ENCODE measurements at places on chromosomes 4 and X. TPM values are rescaled to one million over a fixed set of nuclear protein-coding genes. Genes with fewer than 3 reads are reported as not detected.
A peak's percentile ranks its signal among the peaks of the same experiment; 100 is the strongest.

DNA sequence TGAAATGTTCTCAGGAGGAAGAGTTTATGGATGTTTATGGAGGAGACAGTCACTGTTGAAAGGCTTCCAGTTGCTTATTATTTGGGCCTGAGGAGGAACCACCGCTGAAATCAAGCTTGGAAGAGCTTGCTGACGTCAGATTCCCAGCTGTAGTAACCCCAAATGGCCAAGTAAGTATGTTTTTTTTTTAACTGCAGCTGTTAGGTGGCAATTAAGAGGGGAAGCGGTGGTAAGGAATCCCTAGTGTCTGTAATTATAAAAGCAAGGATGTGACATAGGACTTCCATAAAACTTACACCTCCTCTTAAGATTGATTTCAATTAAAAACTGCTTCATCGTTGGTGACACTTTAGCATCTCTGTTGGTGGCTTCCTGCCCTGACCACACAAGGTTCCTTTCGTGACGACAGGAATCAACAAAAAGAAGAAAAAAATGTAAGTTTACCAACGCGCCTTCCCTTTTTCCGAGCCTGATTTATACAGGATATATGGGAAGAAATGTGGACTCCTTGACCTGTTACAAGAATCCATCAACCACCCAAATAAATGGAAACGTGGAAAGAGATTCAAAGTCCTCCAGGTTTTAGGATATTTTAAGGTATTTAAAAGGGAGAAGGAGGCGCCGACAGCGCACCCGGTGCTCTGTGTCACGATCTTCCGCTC, 884 bp downstream of the RELL1 start:
- H3K27ac ChIP-seq: peak overlapping the region; percentile 97
- DNase-seq: no peak
- no peaks in the 10 kb centered on the region for H3K36me3 ChIP-seq
- H3K4me3 ChIP-seq: peak overlapping the region; percentile 92
- no peaks in the 10 kb centered on the region for H3K27me3 ChIP-seq

Gene PCDH11X
- 0.08 TPM for total RNA-seq

GRCh38 chr4:113979148-113979904, at the start of gene ARSJ:
ARSJ (minus strand) TSS chr4:113979647; CDS start chr4:113978834, 813 bp downstream.
- H3K36me3 ChIP-seq: no peaks in the 10 kb centered on the region
- peaks cover 44% of the 10 kb centered on the region for H3K27me3 ChIP-seq
- peak; percentile 51 for DNase-seq
- H3K27ac ChIP-seq: peak within 1 kb of the TSS; percentile 73
- H3K4me3 ChIP-seq: peak within 1 kb of the TSS; percentile 70
- H3K4me1 ChIP-seq: peaks cover 19% of the 10 kb centered on the region

Gene CASP3
- 12.1 TPM for total RNA-seq

GRCh38 chr4:2302387-2303119, 40.6 kb upstream of the MXD4 start:
- no peak overlapping the region for H3K4me3 ChIP-seq
- no peak overlapping the region for H3K27ac ChIP-seq
- peaks cover 8% of the 10 kb centered on the region for H3K36me3 ChIP-seq
- no peaks in the 10 kb centered on the region for H3K27me3 ChIP-seq
- DNase-seq: no peak

Gene GPAT3
- total RNA-seq: 44.2 TPM

DNA sequence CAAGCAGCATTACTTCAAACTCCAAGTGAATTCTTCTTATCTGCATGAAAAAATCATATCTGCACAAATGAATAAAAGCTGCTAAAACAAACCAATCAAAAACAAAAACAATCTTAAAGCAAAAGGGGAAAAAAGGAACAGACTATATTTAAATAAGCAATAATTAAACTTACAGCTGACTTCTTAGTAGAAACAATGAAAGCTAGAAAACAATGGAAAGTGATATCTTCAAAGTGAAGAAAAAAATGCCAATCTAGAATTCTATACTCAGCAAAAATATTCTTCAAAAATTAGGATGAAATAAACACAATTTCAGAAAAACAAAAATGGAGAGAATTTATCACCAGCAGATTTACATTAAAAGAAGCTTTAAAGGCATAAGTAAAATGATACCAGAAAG, 20.0 kb downstream of the STBD1 start:
- no peak overlapping the region for H3K4me3 ChIP-seq
- H3K36me3 ChIP-seq: no peaks in the 10 kb centered on the region
- H3K4me1 ChIP-seq: no peaks in the 10 kb centered on the region
- H3K27me3 ChIP-seq: no peaks in the 10 kb centered on the region

GRCh38 chr4:22999419-22999818, 306.7 kb downstream of the GBA3 start:
- DNase-seq: no peak
- no peak overlapping the region for H3K4me3 ChIP-seq
- H3K27me3 ChIP-seq: no peaks in the 10 kb centered on the region
- H3K36me3 ChIP-seq: no peaks in the 10 kb centered on the region
- no peaks in the 10 kb centered on the region for H3K4me1 ChIP-seq

Gene ZNF732
- not detected for total RNA-seq

DNA sequence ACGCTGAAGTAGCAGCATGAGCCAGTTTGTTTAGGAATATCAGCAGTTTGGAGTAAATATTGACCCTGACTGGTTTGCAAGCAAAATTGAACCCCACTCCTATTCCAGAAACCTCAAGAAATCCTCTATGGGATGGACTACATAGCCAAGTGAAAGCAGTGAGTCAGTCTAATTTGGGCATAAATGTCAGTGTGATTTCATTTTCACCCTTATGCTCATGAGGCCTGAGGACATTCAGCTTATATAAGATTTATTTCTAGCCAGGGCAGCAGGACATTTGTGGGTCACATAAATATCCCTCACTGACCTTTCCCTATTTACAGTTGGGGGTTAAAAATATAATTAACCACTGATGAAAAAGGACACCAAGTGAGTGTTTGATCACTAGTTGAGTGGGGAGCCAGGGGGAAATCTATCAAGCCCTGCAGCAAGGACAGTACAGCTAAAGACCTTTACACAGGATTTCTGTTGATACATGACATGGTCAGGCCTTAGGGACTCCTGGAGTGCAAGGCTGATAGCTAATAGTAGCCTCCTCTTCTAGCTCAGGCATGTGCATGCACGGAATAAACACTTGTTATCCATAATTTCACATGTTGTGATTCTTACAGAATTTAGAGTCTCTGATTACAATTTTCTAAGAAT, 996.9 kb upstream of the GRIA3 start:
- H3K4me3 ChIP-seq: no peak overlapping the region
- H3K36me3 ChIP-seq: no peaks in the 10 kb centered on the region
- no peak for DNase-seq
- no peaks in the 10 kb centered on the region for H3K4me1 ChIP-seq
- H3K27ac ChIP-seq: peak overlapping the region; percentile 30
- no peaks in the 10 kb centered on the region for H3K27me3 ChIP-seq

- no peak for DNase-seq
- H3K27ac ChIP-seq: peak overlapping the region; percentile 56
- H3K36me3 ChIP-seq: peaks cover 97% of the 10 kb centered on the region
- no peaks in the 10 kb centered on the region for H3K27me3 ChIP-seq
- H3K4me1 ChIP-seq: peaks cover 50% of the 10 kb centered on the region
These were observed 249.7 kb downstream of the RAPGEF2 start for GRCh38 chr4:159352609-159353008.

Gene CCDC149
- total RNA-seq: 9.0 TPM

- H3K27me3 ChIP-seq: no peaks in the 10 kb centered on the region
- no peak overlapping the region for H3K4me3 ChIP-seq
These were observed 28.3 kb upstream of the MAGEC2 start for GRCh38 chrX:142233400-142233799.

Gene LGI2
- 3.0 TPM for total RNA-seq

DNA sequence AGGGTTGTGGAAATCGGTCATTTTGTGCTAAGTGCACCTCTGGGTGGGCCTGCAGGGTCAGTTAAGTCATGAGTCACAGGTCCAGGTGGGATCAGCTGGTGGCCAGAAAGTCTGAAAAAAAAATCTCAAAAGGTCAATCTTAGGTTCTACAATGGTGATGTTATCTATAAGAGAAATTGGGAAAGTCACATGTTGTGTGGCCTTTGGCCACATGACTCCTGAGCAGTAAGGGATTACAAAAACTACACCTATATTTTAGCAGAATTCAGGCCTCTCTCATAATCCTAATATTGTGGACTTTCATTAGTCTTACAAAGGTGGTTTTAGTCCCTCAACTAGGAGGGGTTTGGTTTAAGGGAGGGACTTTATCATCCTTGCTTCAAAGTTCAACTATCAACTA, 59.1 kb downstream of the UCHL1 start:
- H3K4me1 ChIP-seq: peaks cover 12% of the 10 kb centered on the region
- H3K4me3 ChIP-seq: no peak overlapping the region
- peaks cover 63% of the 10 kb centered on the region for H3K27me3 ChIP-seq
- no peak overlapping the region for H3K27ac ChIP-seq
- no peak for DNase-seq

- no peaks in the 10 kb centered on the region for H3K4me1 ChIP-seq
- H3K36me3 ChIP-seq: no peaks in the 10 kb centered on the region
- H3K27ac ChIP-seq: no peak overlapping the region
- DNase-seq: no peak
- no peak overlapping the region for H3K4me3 ChIP-seq
These were observed 20.5 kb downstream of the UGT2B7 start for GRCh38 chr4:69116645-69117321.

DNA sequence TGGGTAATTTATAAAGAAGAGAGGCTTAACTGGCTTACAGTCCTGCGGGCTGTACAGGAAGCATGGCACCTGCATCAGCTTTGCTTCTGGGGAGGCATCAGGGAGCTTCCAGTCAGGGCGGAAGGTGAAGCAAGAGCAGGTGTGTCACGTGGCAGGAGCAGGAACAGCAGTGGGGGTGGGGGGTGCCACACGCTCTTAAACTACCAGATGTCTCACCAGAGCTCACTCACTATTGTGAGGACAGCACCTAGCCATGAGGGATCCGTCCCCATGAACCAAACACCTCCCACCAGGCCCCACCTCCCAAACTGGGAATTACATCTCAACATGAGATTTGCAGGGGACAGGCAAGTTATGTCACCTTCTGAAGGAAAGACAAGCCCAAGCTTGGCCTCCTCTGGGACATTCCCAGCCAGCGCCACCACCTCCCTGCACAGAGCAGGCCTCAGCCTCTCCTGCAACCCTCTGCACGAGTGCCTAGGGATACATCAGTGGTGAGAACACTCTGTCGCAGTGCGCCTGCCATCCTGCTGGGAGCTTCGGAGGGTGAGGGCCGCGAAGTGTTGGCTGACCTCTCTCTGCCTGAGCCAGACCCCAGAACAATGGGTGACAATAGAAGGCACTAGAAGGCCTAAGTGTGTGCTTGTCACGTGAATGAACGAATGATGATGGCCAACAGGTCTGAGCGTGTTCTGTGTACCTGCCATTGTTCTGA, 244.3 kb downstream of the EVC2 start:
- H3K4me3 ChIP-seq: no peak overlapping the region
- H3K27ac ChIP-seq: no peak overlapping the region
- no peaks in the 10 kb centered on the region for H3K36me3 ChIP-seq
- H3K4me1 ChIP-seq: no peaks in the 10 kb centered on the region

Gene GUCY1B1
- 12.6 TPM for total RNA-seq

- no peak for DNase-seq
- peak overlapping the region; percentile 60 for H3K27ac ChIP-seq
- no peak overlapping the region for H3K4me3 ChIP-seq
- peaks cover 28% of the 10 kb centered on the region for H3K36me3 ChIP-seq
- no peaks in the 10 kb centered on the region for H3K27me3 ChIP-seq
- H3K4me1 ChIP-seq: peaks cover 42% of the 10 kb centered on the region
These were observed 66.0 kb downstream of the RPS3A start for GRCh38 chr4:151165205-151166000.

DNA sequence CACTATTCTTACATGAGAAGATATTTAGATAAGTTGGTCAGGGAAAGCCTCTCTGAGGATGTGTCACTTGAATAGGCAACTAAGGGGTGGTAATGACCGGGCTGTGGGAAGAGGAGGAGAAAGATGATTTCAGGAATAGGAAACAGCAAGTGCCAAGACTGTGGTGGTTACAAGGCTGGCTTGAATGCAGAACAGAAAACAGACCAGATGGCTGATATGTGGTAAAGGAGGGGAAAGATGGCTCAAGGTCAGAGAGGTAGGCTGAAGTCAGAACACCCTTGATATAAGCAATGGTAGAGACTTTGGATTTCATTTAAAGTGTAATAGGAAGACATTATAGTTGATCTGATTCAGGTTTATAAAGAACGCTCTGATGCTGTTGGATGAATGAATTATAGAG, 15.0 kb downstream of the TLR7 start:
- H3K36me3 ChIP-seq: no peaks in the 10 kb centered on the region
- DNase-seq: no peak
- no peak overlapping the region for H3K27ac ChIP-seq
- H3K4me1 ChIP-seq: no peaks in the 10 kb centered on the region
- H3K4me3 ChIP-seq: no peak overlapping the region

DNA sequence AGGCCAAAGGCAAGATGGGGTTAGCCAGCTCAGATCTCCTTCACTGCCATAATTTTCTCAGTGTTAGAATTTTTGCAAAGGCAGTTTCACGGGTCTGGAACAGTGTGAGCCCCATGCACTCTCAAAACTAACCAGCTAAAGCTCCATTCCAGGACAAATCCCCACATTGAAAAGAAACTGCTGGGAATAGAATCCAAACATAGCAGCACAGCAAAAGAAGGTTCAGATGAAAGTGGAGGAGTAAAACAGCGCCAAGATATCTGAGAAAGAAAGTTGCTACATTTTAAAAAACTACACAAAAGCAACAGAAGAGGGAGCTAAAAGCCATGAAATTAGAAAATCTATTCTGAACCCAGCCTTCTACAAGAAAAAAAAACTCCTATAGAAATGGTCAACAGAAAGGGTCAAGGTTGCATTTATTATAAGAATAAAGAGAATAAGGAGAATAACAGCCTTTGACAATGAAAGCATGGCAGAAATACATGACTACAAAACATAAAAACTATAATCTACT, 39.6 kb upstream of the SLC7A3 start:
- no peaks in the 10 kb centered on the region for H3K36me3 ChIP-seq
- no peak for DNase-seq
- no peaks in the 10 kb centered on the region for H3K27me3 ChIP-seq
- no peaks in the 10 kb centered on the region for H3K4me1 ChIP-seq
- no peak overlapping the region for H3K27ac ChIP-seq
- H3K4me3 ChIP-seq: no peak overlapping the region

DNA sequence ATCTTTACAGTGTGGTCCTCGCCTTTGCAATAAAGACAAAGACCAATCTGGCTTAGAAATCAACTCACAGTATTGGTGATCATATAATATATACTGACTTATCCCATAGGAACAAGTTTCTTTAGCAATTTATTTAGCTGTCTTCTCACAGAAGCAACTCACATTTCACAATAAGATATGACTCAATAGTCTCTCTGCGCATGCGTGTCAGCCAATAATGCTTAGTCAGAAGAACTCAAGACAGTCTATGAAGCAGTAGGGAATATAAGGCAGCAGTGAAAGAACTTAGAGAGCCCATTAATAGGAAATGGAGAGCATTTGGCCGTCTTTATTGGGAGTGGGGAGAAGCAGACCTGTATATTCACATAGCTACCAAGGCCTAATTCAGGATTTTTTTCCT, 216.7 kb downstream of the IL13RA2 start:
- DNase-seq: no peak
- H3K27me3 ChIP-seq: no peaks in the 10 kb centered on the region
- no peaks in the 10 kb centered on the region for H3K36me3 ChIP-seq
- no peak overlapping the region for H3K4me3 ChIP-seq

GRCh38 chr4:140529434-140529833, 5.5 kb downstream of the ELMOD2 start:
- no peak for DNase-seq
- peaks cover 37% of the 10 kb centered on the region for H3K4me1 ChIP-seq
- peak overlapping the region; percentile 78 for H3K27ac ChIP-seq

Gene GPRIN3
- 9.0 TPM for total RNA-seq

Gene RHOXF2B
- total RNA-seq: not detected
